ENCODE measurements at places on chromosomes 2 and 18.

- DNase-seq = no peak
Measured at GRCh38 chr2:114534116-114535084, 92.0 kb downstream of the DPP10 start.

GRCh38 chr18:74230922-74231714 lies 60.6 kb downstream of the CYB5A start:
- no peak for DNase-seq

DNA sequence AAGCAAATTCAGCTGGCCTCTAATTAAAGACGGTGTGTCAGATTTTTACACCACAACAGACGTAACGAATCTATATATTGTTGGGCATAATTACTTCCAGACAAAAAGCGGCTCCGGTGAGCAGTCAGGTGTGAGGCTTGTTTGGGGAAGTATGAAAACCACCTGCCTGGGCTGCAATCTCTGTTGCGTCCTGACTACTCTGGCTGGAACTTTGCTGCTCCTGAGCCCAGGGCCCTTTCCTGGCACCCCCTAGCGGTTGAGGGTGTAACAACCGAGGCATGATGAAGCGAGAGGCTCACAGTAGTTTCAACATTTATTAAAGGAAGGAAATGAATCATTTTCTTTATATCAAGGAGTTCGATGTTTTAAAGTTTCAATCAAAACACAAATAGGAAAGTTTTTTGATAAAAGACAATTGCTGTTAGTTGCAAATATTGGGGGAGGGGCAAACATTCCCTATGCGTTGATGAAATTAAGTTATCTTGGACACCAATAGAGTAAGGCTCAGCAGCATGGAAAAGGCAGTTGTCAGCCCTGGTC lies 10.6 kb upstream of the ITGB6 start:
- peak; percentile 81 for DNase-seq

DNA sequence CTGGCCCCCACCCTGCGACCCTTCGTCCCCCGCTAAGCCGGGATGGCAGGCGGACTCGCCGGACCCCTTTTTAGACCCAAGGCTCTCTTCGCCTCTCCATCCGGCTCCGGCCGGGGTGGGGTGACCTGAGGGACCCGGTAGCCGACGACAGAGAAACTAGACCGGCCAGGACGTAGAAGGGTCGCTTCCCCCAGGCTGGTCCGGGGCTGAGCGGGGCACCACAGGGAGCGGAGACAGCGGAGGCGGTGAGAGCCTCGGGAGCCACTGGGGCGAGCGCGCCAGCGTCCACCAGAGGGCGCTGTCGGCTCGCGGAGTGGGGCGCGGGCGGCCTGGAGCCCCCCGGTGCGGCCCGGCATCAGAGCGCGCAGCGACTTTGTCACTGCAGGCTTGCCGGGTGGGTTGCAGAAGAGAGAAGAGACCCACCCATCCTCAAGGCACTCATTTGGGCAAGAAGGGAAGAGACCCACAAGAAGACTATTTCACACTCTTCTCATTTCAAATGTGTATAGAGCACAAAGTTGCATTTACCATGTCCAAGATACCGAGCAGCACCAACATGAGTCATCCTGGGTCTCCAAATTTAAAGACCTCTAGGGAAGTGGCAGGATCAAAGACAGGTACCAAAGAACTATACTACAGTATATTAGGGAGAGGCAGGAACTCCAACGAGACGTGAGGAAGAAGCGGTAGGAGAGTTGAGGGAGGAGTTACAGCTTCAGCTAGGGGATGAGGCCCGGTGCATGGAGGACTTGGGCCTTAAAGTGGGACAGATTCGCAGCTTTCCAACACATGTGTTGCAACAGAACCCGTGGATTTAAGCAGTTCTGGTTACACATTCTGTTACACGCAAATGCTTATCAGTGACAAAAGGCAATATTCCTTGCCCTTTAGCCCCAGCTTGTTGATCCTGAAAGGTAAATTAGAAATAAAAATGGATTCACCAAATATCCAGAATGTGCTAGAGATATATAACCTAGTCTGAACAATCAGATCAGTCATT lies 7.6 kb upstream of the PRKCE start:
- DNase-seq = peak; percentile 85

DNA sequence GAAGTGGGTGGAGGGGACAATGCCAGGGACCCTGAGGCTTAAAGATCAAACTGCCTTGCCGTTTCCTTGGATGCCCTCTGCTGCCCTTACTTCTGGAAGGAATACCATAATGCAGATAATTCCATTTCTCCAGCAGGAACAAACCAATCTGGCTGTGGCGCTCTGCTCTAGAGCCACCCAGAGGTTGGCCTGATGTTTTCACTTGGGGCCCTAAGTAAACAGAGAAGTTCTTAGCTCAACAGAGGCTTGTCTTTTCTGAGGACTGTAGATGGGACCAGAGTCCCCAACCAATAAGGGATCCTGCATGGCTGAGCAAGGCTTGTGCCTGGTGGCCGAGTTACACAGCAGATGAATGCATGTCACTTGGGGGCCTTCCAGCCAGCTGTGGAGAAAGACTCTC lies 230.2 kb downstream of the ZBTB7C start:
- no peak for DNase-seq

GRCh38 chr18:35577045-35577848 lies 4.3 kb upstream of the GALNT1 start:
- no peak for DNase-seq

DNA sequence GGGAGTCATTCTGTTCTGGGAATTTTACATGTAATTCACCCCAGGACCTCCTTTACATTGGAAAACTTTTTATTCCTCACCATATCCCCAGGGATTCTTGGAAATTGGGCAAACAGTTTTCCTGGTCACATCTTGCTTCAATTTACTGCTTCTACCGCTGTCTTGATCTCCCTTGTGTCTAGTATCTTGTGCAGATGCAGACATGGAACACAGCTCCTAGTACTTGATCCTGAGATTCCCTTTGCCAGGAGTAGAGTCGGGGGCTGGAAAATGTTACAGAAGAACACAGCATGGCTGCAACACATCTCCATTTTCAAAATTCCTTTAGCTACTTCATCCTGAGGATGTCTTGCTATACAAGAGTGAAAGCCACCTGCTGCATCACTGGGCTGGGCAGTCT lies 472.8 kb downstream of the PLCL1 start:
- no peak for DNase-seq

DNA sequence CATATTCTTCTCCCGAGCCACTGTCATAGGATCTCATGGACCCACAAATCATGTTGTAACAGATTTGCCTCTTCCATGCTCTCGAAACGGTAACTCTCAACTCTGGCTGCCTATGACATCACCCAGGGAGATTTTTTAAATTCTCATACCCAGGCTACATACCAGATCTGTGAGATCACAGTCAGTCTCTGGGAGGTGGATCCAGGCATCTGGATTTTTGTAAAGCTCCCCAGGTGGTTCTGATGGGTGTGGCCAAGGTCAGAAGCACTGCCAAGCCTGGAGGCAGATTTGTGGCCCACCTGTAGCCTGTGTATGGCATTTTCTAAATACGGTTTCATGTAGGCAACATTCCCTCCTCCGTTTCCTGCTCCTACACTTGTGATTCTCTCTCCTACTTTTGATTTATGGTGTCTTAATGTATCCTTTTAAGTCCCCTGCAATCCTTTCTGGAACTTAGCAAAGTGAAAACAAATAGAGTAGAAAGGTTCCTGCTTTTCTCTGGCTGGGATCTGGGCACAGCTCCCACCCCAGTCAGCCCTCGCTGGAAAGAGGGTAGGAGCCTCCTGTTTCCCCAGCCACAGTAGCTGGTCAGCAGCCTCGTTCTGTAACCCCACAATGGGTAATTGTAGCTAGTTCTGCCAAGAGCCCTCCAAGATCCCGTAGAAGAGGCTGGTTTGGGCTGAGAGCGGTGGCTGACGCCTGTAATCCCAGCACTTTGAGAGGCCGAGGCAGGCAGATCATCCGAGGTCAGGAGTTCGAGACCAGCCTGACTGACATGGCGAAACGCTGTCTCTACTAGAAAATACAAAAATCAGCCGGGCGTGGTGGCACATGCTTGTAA lies 96.2 kb downstream of the KLHL29 start:
- no peak for DNase-seq

DNA sequence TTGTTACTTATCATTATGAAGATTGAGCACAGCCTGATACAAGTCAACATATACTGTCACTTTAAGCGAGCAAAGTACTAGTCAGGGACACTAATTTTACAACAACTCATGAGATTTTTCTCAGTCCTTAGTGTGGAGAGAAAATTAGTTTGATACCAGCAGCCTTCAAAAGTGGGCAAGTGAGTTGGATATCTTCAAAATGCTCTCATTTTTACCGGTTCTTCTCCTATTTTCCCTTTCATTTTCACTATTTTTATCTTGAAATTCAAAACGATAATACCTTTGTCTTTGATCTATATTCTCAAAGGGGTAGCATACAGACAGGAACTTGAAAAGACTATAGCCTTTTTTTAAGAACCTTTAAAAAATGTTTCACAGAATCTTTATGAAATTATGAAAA lies 52.0 kb upstream of the UBXN4 start:
- DNase-seq = no peak

GRCh38 chr2:238859636-238860347 lies 11.9 kb downstream of the TWIST2 start:
- DNase-seq = no peak

GRCh38 chr2:233079953-233080835 lies 20.1 kb downstream of the INPP5D start:
- DNase-seq = no peak

DNA sequence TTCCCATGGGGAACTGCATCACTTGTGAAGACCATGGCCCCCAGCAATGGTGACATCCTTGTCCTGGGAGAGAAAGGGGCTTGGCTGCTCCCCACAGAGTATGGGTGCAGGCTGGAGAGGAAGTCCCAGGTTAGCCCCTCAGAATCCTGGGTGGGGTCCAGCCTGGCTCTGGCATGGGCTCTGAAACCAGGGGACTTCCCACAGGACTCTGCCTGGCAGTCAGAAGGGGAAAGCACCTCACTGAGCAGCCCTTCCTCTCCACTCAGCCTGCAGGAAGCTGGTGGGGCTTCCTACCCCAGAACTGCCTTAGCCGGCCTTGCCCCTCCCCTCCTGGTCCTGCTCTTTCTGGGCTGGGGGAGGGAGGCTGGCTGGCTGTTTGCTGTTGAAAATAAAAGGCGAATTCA lies 3.7 kb downstream of the NEURL3 start:
- DNase-seq = peak; percentile 26

DNA sequence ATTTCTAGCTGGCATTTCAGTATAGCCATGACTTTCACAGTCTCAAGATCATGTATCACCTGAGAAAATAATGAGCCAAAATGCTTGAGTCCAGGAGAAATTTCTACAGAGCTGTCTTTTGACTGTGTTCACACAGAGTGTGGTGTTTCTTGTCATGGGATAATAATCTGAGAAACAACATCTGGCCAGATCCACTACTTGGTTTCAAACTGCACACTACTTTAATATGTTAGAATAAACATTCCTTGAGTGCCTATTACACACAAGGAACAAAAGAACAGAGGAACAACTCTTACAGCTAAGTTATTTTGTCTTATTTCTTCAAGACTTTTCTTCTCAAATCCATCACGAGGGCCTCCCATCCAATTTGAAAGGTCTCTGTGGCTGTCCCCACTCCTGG lies 108.3 kb downstream of the SS18 start:
- DNase-seq = no peak

GRCh38 chr18:4107049-4107467 lies 348.0 kb downstream of the DLGAP1 start:
- no peak for DNase-seq

- DNase-seq = no peak
Measured at GRCh38 chr2:236107536-236107935, 60.6 kb downstream of the GBX2 start.

- no peak for DNase-seq
Measured at GRCh38 chr2:121469356-121469755, 61.3 kb upstream of the RNU4ATAC start.

- DNase-seq = no peak
Measured at GRCh38 chr2:164109006-164109405, 373.2 kb upstream of the FIGN start.

GRCh38 chr2:26463244-26464192 lies 14.4 kb downstream of the OTOF start:
- no peak for DNase-seq

GRCh38 chr18:58829263-58829662 lies 35.4 kb upstream of the ZNF532 start:
- DNase-seq = no peak

DNA sequence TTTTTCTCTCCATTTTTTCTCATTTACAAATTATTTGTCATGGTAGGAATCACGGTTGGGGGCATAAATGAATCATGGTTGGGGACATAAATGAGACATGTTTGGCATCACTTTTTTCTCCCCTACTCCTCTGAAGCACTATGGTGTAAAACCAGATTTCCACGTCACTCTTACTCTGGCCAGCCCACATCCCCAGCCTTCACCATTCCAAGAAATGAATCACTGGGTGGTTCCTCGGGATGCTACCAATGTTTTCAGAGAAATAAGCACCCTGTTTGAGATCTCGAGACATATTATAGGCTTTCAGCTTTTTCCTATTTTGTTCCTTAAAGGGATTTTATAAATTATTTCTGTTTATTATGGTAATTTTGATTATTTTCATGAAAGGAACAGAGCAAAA lies 155.0 kb upstream of the SLC8A1 start:
- no peak for DNase-seq

DNA sequence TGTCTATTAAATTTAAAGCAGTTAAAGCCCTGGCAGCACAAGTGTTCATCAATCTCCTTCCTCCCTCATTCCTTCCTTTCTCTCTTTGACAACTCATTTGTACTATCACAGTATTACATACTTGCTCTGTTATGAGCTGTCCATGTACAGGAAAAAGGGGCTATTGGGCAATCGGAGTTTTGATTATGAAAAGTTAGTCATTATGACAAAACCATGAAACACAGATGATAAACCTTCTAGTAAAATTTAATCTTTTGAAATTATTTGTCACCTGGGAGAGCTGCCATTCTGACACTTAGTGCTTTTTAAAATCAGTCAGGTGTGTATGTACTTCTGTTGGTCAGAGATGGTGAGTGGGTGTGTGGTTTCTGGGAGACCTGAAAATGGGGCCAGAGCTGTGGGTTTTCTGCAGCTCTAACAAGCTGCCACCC lies 39.4 kb downstream of the MAP4K4 start:
- no peak for DNase-seq

DNA sequence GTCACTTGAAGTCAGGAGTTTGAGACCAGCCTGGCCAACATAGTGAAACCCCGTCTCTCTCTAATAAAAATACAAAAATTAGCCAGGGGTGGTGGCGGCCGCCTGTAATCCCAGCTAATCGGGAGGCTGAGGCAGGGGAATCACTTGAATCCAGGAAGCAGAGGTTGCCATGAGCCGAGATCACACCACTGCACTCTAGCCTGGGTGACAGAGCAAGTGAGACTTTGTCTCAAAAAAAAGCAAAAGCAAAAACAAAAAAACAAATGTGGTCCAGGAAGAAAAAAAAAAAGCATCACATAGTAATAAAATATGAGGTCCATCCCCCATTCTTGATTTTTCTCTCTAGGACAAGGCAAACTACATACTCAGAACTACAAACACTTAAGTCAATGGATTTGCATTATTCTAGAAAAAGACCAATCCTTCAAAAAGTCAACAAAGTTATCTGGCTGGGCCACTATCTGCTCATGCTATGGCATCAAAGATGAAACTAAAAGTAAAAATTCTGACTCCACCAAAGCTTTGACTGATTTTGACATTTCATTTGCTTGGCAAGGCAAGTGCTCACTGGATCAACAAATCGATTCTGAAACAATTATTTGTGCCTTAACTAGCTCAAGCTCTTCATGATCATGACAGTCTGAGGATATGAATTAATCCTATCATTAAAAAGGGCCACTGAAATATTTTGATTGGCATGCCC lies 28.4 kb downstream of the MEX3C start:
- DNase-seq = no peak

- no peak for DNase-seq
Measured at GRCh38 chr2:191895195-191895594, 48.3 kb upstream of the CAVIN2 start.

- DNase-seq = no peak
Measured at GRCh38 chr2:126855606-126856005, 43.1 kb upstream of the TEX51 start.

GRCh38 chr2:207617011-207617671 lies 8.1 kb downstream of the METTL21A start:
- no peak for DNase-seq

Data from CD4-positive, alpha-beta T cell treated with Interleukin-17A for 4 hours (primary cell).